ENCODE measurements at places on chromosomes 1 and 21. TPM values are rescaled to one million over a fixed set of nuclear protein-coding genes. Genes with fewer than 3 reads are reported as not detected.

GRCh38 chr1:169588785-169589485 is 2.7 kb upstream of the F5 start:
- H3K4me3 ChIP-seq, result no peak overlapping the region
- H3K27ac ChIP-seq, result no peak overlapping the region
- H3K27me3 ChIP-seq, result peaks cover 24% of the 10 kb centered on the region
- no peaks in the 10 kb centered on the region for H3K4me1 ChIP-seq

GRCh38 chr1:23376890-23377811 is 7.5 kb upstream of the ZNF436 start:
- peak; percentile 91 for DNase-seq
- H3K27me3 ChIP-seq, result no peaks in the 10 kb centered on the region
- H3K4me1 ChIP-seq, result peaks cover 25% of the 10 kb centered on the region
- peak overlapping the region; percentile 92 for H3K27ac ChIP-seq
- H3K4me3 ChIP-seq, result peak overlapping the region; percentile 9

The GPATCH3 gene
- total RNA-seq, result 6.3 TPM

GRCh38 chr1:94322696-94323095 is 85.3 kb upstream of the ARHGAP29 start:
- DNase-seq, result peak; percentile 28
- no peaks in the 10 kb centered on the region for H3K27me3 ChIP-seq
- H3K4me3 ChIP-seq, result no peak overlapping the region
- H3K36me3 ChIP-seq, result no peaks in the 10 kb centered on the region

The MYOM3 gene
- 1.4 TPM for total RNA-seq

The HSD3B1 gene
- total RNA-seq, result not detected

- H3K36me3 ChIP-seq, result no peaks in the 10 kb centered on the region
- no peak overlapping the region for H3K27ac ChIP-seq
- DNase-seq, result peak; percentile 8
Measured at GRCh38 chr1:37765916-37766664, 1.2 kb upstream of the EPHA10 start.

The ETV3L gene
- total RNA-seq, result not detected
